ENCODE measurements at places on chromosomes 13 and 19.

DNA sequence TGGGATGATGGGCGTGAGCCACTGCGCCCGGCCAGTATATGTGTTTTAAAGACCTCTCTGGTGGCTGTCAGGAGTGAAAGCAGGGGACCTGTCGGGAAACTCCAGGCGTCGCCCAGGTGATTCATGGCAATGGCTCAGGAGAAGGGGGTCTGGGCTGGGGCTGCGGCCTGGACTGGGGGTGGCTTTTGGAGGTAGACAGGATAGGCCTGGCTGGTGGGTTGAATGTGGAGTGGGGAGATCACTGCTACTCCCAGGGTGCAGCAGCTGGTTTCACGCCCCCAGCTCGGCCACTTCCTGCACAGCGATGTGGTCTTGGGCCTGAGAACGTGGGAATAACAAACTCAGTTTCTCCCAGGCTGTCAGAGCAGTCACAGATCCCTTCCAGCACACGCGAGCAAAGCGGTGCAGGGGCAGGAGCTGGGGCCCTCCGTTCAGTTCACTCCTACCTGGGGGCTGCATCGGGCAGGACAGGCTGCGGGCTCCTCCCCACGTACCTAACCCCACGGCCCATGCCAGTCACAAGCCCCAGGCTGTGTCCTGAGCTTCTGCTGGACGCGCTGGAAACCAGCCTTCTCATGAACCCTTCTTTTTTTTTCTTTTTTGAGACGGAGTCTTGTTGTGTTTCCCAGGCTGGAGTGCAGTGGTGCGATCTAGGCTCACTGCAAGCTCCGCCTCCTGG is 18.9 kb downstream of the KDM4B start:
- DNase-seq = no peak

DNA sequence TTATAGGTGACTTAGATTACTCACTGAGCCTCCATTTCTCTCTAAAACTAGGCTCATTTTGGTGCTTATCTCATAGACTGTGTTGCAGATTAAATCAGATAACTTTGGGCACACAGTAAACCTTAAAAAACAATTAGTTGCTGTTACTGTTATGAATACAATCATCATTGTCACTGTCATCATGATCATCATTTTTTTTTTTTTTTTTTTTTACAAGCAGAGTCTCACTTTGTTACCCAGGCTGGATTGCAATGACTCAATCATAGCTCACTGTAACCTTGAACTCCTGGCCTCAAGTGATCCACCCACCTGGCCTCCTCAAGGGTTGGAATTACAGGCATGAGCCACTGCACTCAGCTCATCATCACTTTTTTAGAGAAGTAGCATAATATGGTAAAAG is 60.0 kb downstream of the VWA8 start:
- DNase-seq = no peak

DNA sequence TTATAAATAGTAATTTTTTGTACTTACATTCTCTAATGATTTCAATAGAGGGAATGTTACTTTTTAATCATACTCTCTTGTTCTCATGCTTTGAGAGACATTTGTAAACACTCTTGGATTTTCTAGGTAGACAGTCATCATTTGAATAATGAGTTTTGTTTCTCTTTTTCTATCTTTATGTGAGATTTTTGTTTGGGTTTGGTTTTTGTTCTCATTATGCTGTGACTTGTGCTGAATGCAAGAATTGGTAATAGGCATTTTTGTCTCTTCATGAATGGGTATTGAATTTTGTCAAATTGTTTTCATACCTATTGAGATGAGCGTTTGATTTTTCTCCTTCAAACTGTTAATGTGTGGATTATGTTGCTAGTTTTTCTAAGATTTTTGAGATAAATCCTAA is 56.8 kb upstream of the GPR183 start:
- no peak for DNase-seq

- DNase-seq = peak; percentile 98
These were observed at the start of gene FOSB for GRCh38 chr19:45467456-45468158. TSS of gene FOSB (plus strand) at chr19:45467996. CDS start at chr19:45468587, 591 bp downstream.

DNA sequence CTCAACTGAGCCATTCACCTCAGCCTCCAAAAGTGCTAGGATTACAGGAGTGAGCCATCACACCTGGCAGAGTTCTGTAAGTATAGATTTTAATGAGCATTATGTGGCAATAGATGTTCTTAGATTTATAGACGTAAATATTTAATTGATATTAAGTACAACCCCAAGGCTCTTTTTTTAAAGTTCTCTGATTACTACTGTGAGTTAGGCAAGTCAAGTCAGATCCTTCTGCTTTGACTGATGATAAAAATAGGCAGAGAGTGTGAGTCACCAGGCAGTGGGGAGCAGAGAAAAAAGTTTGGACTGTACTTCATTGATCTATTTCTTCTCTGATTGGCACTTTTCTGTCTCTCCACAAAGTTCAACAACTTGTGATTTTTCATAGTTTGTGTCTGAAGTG is 1379.9 kb downstream of the UQCRFS1 start:
- DNase-seq = no peak

DNA sequence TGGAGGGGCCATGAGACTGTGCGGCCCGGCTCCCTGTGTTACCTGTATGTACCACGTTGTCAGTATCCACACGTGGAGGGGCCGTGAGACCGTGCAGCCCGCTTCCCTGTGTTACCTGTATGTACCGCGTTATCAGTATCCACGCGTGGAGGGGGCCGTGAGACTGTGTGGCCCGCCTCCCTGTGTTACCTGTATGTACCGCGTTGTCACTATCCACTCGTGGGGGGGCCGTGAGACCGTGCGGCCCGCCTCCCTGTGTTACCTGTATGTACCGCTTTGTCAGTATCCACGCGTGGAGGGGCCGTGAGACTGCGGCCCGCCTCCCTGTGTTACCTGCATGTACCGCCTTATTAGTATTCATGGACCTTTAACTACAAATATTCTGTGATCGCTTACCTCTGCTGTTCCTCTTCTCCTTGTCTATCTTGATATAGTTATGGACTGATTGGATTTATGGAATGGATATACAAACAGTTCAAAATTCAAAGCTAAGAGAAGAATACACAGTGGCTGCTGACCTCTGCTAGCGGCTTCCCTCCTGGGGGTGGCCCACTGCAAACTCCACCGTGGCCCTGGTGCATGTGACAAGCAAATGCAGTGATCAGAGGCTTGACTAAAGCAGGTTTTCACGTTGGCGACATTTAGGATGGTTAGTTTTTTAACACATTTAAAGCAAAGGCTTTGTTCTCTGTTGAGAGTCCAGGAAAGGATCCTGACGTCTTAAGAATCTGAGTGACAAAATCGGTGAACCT is 38.7 kb downstream of the ATP11A start:
- no peak for DNase-seq

DNA sequence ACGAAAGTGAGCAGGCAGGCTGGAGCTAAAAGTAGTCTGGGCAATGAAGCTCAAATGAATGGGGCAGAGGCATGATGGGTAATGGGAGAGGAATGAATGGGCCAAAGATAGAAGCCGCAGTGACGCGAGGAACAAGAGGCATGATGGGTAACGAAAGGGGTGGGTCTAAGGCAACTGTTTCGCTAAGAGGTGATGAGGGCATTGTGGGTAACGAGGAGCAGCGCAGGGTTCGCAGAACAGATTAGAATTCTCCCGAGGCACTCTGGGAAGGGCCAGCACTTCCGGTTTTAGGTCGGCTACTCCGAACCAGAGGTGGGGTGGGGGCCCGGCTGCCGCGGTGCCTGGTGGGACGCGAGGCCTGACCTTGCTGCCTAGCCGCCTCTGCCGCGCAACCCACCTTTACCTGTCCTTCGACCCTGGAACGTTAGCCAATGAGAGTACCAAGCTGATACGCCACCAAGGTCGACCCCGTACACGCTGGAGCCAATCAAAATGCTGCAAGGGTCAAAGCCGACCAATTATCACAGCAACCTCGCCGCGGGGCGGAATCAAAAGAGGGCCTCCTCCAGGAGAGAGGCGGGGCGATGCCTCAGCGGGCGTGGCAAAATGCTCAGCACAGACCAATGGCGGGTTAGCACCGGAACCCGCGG is 563 bp upstream of the TOMM40 start:
- DNase-seq = peak; percentile 100

GRCh38 chr13:43122791-43123190 is 99.4 kb downstream of the DNAJC15 start:
- DNase-seq = no peak
